ENCODE measurements at places on chromosomes 4 and X.

- no peak for DNase-seq
These were observed 58.7 kb upstream of the KLF3 start for GRCh38 chr4:38605181-38605752.

GRCh38 chrX:153864101-153864500 is 21.9 kb downstream of the L1CAM start:
- no peak for DNase-seq

- DNase-seq: no peak
These were observed 357.3 kb upstream of the RASGEF1B start for GRCh38 chr4:81828991-81829390.

- no peak for DNase-seq
These were observed 121.9 kb upstream of the ANK2 start for GRCh38 chr4:112927544-112927943.

DNA sequence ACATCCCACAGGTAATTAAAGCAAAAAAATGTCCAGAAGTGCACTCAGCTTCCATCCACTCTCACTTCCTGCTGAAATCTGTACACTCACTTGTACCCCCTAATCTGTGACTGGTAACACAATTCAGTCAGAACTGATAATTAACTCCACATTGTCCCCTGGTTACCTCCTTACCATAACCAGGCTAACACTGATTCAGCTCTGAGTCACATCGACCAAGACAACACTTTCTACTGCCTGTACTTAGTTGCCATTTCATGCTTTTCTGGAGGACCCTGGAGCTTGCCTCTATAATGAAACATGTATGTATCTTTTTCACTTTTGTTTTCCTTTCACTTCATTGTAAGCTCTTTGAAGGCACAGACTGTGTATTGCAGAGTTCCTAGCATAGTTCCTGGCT is 130.9 kb upstream of the GABRG1 start:
- DNase-seq: no peak
